Activated CD8-positive, alpha-beta memory T cell treated with anti-CD3 and anti-CD28 coated beads, Interleukin-2, amount 50 U/mL, for 4 hours (primary cell): ENCODE measurements at places on chromosomes 13 and 19.

DNA sequence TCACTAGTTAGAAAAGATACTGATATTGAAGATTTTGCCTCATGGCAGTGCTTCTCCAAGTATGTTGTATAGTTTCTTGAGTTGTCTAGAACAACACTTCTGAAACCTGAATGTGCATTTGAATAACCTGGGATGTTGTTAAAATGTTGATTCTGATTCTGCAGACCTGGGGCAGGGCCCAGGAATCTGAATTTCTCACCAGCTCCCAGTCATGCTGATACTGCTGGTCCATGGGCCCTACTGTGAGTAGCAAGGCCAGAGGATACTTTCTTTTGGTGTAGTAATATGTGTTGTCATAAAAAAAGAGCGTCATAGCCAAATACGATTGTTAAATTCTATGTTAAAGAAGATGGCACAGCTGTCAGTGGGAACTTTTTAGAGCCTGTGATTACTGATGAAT lies 41.6 kb upstream of the C1QTNF9 start:
- no peak for DNase-seq

GRCh38 chr19:23402388-23402787 lies 7.1 kb upstream of the ZNF91 start:
- no peak for DNase-seq

DNA sequence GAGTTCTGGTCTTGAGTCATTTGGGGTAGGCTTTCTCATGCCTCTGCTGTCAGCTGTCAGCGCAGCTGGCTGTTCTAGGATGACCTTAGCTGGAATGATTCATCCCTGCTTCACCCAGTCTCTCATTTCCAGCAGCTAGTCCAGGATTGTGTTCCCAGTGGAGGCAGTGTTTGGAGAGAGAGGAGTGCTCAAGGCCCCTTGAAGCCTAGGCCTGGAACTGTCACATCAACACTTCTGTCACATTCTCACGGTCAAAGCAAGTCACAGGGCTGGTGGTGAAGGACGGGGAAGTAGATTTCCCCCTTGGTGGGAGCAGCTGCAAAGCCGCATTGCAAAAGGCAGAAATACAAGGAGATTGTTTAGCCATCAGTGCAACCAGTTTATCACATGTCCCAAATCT lies 15.2 kb downstream of the TPT1 start:
- DNase-seq, result no peak

DNA sequence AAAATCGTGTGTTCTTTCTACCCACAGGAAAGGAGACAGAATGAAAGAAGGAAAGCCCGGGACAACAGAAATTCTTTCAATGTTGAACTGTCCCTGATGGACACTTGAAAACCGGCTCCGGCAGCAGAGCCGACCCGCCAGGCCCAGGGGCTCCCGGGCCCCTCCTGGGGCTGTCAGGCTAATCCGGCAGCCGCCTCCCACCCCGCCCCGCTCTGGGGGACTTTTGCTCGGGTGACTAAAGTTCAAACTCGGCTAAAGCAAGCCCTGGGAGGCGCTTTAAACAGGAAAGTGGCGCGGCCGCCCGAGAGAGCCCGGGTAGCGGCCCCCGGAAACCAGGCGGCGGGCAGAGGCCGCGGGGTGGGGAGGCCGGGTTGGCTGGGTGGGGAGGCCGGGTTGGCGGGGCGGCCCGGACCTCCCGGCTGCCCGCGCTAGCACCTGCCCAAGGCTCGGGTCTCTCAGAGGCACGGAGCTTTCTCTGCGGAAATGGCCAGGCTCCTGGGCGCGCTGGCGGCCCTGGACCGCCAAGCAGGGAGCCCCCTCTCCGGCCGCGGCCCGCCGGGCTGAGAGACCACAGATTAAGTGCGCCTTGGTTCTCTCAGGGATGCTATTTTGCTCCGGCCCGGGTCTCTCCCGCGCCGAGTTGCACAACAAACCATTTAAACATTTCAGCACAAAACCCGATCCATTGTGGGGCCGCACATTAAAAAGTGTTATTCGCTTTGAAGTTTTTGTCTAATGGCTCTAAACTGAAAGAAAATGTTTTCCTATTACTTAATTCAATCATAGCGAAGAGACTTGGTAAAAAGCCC lies 2.6 kb upstream of the GSX1 start:
- DNase-seq, result no peak

- DNase-seq, result no peak
Measured at GRCh38 chr19:35272122-35272719, 3.5 kb downstream of the USF2 start.

DNA sequence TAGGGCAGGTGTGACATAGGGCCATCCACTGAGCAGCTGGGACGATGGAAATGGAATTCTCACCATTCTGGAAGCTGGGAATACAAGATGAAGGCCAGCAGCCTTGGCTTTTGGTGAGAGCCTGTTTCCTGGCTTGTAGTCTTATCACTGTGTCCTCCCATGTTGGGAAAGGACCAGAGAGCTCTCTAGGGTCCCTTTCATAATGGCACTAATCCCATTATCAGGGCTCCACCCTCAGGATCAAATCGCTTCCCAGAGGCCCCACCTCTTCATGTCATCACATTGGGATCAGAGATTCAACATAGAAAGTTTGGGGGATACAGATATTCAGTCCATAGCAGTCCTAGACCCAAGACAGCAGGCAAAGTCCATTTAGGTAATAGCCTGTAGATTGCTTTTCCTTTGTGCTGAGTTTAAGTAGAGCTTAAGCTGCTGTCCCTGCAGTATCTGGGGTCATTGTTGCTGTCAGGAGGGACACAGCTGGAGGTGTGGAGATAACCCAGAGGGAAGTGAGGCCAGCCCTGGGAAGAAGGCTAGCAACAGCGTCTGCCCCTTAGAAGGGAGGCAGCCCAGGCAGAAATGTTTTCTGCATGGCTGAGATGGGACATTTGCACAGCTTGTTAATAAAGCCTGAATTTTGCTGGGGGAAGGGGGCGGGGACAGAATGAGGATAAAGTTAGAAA lies 136.5 kb upstream of the GPR12 start:
- DNase-seq, result no peak

DNA sequence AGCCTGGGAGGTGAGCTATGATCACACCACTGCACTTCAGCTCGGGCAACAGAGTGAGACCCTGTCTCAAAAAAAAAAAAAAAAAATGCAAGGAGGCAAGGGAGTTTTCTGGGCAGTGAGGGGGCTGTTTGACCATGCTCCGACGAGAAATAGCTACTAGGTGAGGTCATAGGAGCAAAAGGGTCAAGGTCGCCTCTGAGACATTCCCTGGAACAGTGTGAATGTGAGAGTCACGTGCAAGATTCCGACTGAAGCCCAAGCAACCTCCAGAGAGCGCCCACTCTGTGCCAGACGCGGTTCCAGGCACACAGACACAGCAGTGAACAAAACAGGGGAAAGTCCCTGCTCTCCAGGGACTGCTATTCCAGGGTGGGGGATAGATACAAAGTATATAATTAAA lies 2.5 kb downstream of the ZNRF4 start:
- no peak for DNase-seq

DNA sequence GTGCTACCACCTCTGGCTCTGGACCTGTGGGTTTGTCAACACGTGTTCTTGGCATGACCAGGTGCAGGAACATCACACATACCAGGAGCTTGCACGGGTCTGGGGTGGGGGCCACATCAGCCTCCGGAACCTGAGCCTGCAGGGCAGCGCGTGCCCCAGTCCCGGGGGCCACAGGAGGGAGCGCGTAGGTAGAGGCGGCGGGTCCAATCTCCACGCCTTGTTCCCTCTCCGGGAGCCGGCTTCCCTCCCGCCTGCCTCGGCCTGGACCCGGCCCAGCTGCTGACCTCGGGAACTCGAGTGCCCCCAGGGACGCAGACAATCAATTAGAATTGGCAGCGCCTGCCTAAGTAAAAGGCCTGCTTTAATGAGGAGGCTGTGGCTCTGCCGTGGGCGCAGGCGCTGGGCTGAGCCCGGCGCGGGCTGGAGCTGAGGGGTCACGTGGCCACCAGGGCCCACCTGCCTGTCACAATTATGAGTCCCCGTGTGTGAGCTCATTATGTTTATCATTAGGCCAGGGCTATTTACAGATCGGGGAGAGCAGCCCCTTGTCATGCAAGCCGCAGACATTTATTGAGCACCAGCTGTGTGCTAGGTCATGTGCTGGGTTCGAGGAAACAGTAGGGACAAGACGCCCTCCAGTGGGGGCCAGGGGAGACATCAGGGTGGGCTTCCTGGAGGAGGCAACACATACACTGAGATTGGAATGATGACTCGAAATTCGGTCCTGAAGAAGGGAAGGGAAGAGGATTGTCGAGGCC lies 32.2 kb upstream of the TNFAIP8L1 start:
- DNase-seq, result no peak

GRCh38 chr19:15640294-15640903 lies at the start of gene CYP4F3:
Gene CYP4F3 (plus strand): TSS chr19:15640897. CDS start chr19:15641416, 519 bp downstream.
- DNase-seq, result no peak

- no peak for DNase-seq
Measured at GRCh38 chr13:91168386-91168711, 179.1 kb upstream of the MIR17HG start.

DNA sequence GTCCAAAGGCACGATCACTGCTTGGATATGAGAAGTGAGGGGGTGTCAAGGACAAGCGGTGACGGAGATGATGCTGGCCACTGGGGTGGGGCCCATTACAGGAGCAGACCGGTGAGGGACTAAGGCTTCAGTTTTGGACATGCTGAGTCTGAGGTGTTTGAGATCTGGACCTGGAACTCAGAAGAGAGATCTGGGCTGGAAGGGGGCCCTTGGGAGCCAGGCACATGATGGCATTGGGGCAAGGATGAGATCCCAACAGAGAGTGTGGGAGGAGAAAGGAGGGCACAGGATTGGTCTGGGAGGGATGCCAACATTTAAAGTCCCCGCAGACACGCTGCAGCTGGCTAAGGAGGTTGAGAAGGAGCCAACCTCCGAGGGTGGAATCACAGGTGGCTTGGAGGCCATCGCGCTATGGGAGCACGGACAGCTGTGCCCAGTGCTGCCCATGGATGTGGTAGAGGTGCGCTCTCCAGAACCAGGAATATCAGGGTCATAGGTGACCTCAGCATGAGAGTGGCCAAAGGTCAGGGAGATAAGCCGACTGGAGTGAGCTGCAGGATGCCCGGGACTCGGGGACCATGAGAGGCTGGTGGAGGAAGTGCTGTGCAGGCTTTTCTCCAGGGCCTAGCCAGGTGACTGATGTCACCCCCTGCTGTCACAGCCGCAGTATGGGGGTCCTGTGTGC lies 21.8 kb downstream of the DHRS12 start:
- no peak for DNase-seq

DNA sequence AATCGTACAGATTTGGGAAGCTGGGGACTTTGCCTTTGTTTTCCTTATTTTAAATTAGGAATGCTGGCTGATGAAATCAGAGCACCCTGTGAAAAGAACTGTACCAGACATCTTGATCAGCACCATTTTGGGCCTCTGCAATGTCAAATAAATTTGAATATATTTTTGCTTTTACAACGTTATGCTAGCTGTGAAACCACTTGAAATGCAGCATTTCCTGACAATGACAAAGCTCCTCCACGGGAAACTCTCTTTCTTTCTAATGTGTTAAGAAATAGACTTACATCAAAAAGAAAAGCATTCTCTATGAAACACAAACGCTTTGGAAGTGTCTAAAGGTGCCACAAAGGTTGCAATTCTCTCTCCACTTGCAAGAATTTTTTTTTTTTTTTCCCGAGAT lies 47.1 kb upstream of the MAP3K10 start:
- no peak for DNase-seq

GRCh38 chr19:47158879-47159503 lies 28.4 kb downstream of the SAE1 start:
- peak; percentile 30 for DNase-seq

DNA sequence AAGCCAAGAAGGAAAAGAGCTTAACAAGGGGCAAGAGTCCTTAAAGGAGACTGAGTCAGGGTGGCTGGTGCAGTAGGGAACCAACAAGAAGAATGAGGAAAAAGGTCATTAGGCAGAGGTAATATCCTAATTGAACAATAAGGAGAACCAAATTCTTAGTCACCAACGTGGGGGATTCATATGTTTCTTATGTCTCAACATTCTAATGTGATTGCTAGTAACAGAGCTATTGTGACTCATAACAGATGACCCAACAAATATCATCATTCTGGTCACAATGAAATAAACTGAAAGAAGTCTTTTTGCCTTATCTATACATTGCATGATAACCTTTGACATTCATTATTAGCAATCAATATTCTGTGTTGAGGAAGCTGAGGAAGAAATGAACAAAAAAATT lies 101.6 kb downstream of the RAP2A start:
- DNase-seq, result no peak

- peak; percentile 58 for DNase-seq
Measured at GRCh38 chr19:19642506-19643157, 825 bp downstream of the GMIP start.

DNA sequence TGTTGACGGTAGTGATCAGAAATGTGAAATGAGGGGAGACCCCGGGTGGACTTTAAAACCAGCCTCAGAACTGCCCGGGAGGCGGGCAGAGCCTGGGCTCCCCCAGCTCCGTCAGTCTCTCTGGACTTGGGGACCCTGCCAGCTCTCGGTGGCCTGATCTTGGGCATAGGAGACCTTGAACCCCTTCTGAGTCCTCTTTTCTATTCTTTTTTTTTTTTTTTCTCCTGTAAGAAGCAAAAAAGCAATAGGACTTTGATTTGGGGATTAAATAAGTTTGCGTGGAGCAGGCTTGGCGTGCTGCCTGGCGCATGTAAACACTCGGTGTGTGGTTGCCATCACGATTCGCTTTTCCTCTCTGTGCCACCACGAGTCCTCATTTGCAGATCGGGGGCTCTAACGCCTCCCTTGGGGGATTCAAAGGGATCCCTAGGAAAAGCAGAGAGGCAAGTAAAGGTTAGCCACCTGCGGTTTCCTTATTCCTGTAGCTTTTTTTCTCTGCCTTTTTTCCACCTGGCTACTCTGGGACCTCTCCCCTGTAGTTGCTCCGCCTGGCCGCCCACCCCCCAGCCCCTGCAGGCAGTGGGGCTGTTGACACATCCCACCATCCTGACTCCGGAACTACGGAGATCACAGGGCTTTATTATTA lies 1.3 kb downstream of the SAFB start:
- no peak for DNase-seq

DNA sequence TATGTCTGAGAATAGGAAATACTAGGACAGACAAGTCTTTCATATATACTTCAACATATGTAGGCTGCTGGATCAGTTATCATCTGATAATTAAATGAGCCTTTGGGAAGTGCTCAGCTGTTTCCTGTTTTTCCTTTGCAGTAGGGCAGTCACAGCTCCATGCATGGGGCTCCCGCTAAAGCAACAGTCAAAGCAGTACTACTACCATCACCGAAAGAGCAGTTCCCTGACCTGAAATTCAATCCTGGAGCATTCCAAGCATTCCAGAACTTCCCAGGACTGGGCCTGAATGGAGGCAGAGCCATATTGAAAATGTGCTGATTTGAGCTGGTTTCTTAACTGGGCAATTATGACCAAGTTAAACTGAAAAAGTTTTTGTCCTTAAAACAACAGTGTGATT lies 20.5 kb downstream of the MICU2 start:
- DNase-seq, result no peak

- no peak for DNase-seq
Measured at GRCh38 chr19:35306473-35307246, 14.7 kb downstream of the MAG start.

GRCh38 chr19:35208121-35208520 lies 20.4 kb downstream of the FAM187B start:
- no peak for DNase-seq
